Camera-type eye (tissue), 1 donor: ENCODE measurements at places on chromosomes 16 and 17. TPM values are rescaled to one million over a fixed set of nuclear protein-coding genes. Genes with fewer than 3 reads are reported as not detected.

The SYT17 gene
- 10.2 TPM for total RNA-seq

The MC1R gene
- total RNA-seq: 5.7 TPM

The CCL7 gene
- total RNA-seq: not detected

The ICAM2 gene
- 21.7 TPM for total RNA-seq

The TBC1D3K gene
- not detected for total RNA-seq

The DDX19B gene
- 38.9 TPM for total RNA-seq

The AATK gene
- 19.9 TPM for total RNA-seq

The OR4D1 gene
- total RNA-seq: not detected

The DCUN1D3 gene
- total RNA-seq: 29.6 TPM

The CLDN9 gene
- not detected for total RNA-seq

The KRTAP4-9 gene
- total RNA-seq: not detected

The GRIN2A gene
- 4.3 TPM for total RNA-seq

The MRM1 gene
- total RNA-seq: 5.3 TPM

The CDH8 gene
- 16.4 TPM for total RNA-seq

The SCNN1B gene
- 0.66 TPM for total RNA-seq

The FKBP10 gene
- 167 TPM for total RNA-seq

The FOXN1 gene
- total RNA-seq: not detected

The ZP2 gene
- 0.33 TPM for total RNA-seq

The TMEM238L gene
- total RNA-seq: not detected

The KRTAP16-1 gene
- total RNA-seq: not detected
